Tibial artery (tissue), 4 donors: ENCODE measurements at places on chromosomes 7 and 10.

DNA sequence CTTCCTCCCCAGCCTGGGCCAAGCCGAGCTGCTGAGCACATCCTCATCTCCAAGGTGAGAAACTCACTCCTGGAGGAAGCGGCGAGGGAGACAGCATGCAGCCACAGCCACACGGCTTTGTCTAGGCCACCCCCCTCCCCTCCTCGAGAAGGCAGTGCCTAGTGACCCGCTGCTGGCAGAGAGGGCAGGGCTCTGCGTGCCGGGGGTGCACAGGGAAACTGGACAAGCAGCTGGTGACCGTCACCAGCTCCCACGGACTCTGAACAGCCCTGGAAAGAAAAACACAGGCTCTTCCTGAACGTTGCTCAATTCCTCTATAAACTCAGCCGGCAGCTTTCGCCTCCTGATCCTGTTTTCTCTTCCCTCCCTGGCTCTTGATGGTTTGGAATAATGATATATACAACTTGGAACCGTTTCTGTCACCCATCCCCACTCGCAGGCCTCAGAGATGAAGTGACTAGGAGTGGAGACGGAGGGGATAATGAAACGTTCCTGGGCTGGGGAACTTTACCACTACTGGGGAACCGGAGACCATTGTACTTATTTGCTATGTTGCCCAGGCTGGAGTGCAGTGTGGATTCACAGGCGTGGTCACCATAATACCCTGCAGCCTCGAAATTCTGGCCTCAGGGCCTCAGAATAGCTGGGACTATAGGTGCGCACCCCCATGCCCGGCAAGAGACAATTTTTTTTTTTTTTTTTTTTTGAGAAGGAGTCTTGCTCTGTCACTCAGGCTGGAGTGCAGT is 19.3 kb downstream of the PAPOLB start:
- no peak for DNase-seq

DNA sequence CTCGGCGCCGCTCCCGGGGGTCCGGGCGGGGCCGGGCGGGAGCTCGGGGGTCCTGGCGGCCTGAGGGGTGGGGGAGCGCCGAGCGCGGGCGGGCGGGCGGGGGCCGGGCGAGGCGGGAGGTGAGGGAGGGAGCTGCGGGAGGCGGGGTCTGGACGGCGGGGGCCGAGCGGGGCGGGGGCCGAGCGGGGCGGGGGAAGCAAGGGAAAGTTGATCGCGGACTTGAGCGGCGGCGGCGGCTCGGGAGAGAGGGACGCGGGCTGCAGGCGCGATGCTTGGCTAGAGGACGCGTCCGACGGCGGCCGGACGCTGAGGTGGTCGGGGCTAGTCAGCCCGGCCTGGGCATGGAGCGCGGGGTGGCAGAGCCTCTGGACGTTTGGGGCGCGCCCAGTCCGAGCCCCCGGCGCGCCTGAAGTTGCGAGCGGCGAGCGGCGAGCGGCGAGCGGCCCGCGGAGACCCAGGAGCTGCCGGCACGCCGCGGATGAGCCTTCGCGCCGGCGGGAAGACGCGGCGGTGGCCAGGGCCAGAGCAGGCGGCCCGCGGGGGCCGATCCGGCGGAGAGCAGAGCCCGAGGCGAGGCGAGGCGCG is at the start of gene CDH23:
Gene CDH23 (plus strand): TSS at position 210 of the 585 bp plus-strand sequence. CDS start 42,912 bp downstream, outside the sequence.
- DNase-seq = no peak

- no peak for DNase-seq
These were observed 71.5 kb upstream of the FAM13C start for GRCh38 chr10:59433720-59434428.

- DNase-seq = no peak
These were observed 75.9 kb downstream of the SVOPL start for GRCh38 chr7:138625084-138625848.

- DNase-seq = no peak
These were observed 76.5 kb downstream of the JAZF1 start for GRCh38 chr7:28104041-28104541.

DNA sequence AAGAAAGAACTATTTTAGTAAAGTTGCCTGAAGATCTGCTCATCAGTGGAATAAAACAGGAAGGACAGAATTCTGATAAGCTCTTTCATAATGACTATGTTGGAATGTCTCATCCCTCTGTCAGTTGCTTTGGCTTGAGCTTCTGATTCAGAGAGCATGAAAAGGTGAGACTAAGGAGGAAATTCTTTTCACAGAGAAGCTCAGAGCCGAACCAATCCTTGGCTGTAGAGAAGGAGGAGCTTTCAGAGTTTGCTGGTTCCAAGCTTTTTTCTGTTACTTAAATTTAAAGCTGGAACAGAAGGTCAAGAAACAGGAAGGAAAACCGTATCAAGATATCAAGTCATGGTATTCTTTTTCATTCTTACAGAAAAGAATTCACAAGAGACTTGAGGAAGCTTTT is 24.0 kb downstream of the GSTO2 start:
- no peak for DNase-seq

DNA sequence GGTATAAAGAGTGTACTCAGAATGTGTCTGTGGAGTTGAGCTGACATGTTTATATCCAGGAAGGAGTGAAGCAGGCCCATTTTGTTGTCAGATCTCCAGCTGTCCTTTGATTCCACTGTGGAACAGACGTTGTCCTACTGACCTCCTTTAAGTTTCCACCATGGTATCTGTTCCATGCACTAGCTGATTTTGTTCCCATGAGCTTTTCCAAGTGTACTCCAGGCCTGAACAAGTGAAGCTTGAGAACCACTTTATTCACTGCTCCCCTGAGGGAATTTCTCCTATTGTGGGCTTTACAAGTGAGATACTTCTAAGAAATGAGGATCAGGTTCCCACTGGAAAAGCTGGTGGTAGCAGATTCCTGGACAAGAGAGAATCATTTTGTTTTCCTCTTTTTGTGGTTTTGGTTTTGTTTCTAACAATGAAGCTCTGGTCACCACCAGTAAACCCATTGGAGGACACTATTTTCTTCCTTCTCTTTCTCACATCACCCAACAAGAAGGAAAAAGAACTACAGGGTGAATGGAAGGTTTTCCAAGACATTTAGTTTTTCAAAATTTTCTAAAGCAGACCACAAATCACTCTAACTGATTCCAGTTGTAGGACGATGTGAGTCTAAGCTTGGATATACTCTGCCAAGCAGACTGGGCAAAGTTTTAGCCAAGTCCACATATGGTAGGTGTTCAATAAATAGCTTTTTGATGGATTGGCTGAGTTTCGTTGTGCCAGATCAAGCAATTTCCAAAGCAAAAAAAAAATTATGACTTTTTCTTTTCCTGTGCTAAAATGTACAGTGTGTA is 144.2 kb downstream of the JCAD start:
- DNase-seq = no peak
